Activated naive CD4-positive, alpha-beta T cell treated with anti-CD3 and anti-CD28 coated beads for 36 hours (primary cell): ENCODE measurements at places on chromosomes 2 and 18.

DNA sequence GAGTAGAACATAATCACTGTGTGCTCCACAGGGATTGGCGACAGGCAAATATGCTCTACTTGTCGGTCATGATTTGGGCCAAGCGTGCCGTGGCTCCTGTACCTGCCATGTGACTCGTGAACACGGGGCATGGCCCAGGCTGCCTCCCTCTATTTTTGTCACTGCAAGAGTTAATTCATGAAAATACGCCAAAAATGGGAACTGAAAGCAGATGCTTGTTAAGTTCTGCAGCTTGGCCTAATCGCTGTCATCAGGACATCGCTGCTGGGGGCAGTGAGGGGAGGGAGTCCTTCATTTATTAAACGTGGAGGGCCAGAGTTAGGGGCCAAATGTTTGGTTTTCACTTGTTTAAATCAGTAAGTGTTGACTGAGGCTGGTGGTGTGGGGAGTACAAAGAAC is 177.8 kb downstream of the BCL2 start:
- DNase-seq = no peak

DNA sequence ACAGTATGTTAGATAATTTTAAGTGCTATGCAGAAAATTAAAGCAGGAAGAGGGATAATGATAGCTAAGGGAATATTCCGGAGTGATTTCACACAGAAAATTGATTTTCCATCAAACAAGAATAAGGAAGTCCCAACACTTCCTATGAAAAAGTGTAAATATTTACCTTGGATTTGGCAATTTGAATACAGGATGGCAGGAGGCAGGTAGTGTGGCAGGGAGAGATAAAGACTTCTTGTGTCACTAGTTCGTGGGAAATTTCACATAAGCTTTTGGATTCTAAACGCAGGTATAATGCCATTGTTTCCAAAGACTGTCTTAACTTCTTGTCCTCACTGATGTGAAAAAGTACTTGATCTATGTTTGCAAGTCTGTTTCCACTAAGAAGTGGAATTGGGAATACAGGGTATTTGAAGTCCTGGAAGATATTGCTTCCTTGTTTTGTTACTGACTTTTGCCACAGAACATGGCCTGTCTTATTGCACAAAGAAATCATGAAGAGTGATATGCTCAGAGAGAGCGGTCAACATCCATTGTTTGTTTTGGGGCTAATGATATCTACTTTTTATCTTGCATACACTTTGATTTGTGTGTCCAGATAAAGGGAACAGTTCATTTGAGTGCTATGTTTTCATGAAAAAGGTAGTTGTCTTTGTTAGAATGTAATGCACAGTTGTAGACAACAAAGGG is 1216.1 kb upstream of the FAM98A start:
- DNase-seq = no peak

DNA sequence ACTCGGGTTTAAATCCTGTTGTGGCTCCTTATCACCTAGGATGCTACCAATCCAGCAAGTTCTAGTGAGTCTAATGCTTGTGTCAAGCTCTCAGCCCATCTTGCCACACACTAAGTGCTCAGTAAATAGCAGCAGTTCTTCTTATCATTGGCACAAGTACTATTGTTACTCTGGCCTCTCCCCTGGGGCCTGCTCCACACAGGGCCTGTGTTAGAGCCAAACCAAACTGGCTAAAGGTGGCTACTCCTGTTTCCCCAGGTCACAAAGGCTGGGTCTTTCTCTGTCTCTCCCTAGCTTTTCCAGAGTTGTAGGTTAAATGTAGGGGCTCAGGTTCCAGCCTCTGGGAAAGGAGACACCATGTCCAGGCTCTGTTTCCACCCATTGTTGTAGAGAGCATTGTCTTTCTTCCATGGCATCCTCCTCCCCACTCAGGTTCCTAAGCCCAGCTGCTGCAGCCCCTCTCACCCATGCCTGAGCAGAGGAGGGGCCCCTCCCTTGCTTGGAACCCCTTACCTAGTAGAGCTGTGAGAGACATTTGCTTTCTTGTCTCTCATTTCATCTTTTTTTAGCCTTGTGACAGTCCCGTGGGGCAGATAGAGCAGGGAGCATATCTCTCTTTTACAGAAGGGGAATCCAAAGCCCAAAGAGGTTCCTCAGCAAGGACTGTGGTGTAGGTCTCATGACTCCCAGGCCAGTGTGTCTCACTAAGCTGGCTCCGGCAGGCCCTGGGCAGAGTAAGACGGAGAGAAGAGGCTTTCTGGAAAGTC is 56.4 kb upstream of the OTOF start:
- no peak for DNase-seq

DNA sequence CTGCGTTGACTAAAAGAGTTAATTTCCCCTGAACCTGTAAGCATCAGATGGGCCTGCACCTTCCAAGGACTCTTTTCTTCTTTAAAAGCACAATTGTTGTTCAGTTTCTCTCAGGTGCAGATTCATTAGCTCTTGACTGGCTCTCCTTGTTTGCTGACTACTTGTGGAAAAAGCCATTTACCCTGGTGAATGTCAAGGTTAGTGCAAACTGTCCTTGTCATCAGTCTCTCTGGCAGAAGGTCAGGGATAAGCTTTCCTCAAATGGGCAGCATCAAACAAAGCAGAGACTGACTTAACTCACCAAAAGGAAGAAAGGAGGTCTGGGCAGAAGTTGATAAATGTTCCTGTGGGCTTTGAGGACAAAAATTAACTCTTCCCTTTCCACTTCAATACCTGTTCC is 922.7 kb downstream of the BCL11A start:
- DNase-seq = no peak

DNA sequence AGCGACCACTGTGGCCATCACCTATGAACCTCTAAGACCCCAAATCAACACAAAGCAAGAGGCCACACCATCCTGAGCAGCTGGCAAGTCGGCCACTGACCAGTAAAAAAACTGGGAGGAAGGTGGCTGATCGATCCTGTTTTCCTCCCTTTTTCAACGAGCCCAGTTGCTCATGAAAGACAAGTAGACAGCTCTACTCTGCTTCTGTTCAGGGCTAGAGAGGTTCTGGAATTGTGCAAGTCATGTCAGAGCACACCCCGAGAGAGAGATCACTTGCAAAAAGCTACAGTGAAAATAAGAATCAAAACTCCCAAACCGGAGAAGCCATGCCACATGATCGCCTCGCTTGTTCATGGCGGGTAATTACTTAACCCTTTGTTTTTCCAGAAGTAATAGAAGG is 34.6 kb downstream of the ZNF516 start:
- no peak for DNase-seq

- no peak for DNase-seq
These were observed 612.1 kb downstream of the KCNJ3 start for GRCh38 chr2:155310589-155310988.

DNA sequence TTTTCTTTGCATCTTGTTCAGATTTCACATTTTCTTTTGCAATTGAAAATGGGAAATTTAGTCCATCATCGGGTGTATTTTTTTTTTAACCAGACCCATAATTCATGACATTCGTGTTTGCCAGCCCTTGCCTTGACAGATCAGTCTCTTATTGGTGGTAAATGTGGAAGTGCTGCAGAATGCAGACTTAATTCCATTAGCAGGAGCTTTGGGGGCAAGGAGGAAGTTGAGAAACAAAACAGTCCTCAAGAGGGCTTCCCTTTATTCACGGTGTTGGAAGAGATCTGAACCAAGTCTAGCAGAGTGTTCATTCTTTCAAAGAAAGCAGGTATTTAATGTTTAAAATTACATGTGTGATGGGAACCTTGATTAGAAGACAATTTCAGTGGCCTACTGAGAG is 16.6 kb upstream of the RPE start:
- DNase-seq = no peak

DNA sequence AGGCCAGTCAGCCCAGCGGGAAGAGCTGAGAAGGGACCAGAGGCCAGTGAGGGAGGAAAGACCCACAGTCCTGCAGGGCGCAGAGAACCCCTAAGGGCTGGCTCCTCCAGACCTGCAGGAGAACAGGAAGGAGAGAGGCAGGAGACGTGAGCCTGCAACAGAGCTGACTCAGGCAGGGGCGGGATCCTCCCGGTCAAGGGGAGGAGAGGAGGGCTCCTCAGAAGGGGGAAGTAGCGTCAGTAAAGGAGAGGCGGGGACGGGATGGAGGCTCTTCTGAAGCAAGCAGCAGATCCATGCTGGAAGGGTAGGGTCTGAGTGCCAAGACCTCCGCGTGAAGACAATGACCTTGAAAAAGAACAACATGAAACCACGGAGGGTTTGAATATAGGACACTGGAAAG is 50.8 kb downstream of the TRABD2A start:
- peak; percentile 43 for DNase-seq

DNA sequence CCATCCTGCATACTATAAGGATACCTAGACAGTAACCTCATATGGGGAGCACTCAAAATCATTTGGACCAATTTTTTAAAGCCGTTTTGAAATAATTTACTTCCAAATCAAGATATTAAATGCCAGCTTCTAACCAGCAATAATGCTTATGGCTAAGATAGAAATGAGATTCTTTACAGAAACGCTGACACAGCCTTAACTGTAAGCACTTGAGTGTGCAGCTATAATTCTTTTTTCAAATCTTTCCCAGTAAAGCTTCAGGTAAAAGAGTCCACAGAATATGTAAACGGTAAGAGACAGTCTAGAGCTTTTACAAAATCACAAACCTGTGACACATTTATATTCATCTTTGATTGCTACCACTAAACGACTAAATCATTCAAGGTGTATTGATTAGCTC is 4.5 kb downstream of the NXPH2 start:
- DNase-seq = no peak

DNA sequence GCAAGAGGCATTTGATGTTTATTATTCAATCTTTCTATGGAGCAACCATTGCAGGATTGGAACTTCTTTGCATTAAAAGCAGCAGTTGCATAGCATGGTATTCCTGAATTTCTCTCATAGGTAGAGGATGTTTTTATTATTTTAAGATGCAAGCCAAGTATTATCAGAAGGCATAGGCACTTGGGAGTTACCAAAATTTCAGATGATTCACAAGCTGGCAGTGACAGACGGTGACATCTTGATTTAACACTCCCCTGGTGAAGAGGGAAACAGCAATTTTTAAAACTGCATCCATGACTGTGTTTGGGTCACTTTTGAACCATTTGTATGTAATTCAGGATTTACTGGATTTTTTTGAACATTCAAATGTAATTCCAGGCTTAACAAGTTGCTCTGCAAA is 654.3 kb downstream of the SLC4A3 start:
- DNase-seq = no peak

DNA sequence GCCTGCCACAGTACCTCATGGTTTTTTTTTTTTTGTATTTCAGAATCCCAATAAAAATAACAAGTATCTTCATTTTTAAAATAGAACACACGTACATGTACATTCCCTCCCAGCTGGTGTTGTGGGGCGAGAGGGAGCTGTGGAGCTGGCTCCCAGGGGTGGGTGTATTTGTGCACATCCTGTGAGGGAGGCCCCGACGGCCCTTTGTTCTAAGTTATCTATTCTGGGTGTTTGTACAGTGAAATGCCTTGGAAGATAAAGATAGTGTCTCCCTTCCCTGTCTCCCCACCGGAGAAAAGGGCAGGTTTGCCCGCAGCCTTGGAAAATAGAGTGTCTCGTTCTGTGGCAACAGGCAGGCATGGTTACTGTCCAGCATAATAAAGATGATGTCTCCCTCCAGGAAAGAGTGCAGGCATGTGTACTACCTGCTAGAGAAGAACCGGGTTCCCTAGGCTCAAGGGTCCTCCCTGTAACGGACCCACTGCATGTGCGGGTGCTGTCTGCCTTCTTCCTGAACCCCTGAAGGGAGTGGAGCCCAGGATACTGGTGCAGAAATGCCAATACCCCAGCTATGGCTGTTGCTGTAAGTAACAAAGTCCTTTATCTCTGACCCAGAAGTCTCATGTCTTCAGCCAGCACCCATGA is 12.1 kb upstream of the ALLC start:
- no peak for DNase-seq

GRCh38 chr2:158467248-158467647 is 10.5 kb downstream of the PKP4 start:
- DNase-seq = no peak

GRCh38 chr2:120490091-120490798 is 144.3 kb downstream of the INHBB start:
- DNase-seq = no peak

- DNase-seq = no peak
These were observed 21.6 kb upstream of the RAB6C start for GRCh38 chr2:129957891-129958290.

- no peak for DNase-seq
These were observed 105.6 kb downstream of the MYO1B start for GRCh38 chr2:191350826-191351225.

- DNase-seq = no peak
These were observed 77.3 kb downstream of the LONRF2 start for GRCh38 chr2:100244881-100245605.

DNA sequence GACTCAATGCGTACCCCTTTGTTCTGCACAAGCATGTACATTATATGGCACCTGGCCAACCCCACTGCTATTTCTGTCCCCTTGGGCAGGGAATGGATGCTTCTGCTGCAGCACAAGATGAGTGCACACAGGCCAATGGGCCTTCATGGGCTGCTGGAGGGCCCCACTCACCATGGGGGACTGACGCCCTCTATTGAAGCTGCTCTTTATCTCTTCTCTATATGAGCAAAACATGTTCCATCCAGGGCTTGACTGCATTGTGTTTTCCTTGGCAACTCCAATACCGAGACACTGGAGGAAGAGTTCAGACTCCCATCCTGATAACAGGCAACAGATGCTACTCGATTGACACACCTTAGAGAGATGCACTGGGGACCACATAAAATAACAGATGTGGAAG is 251.6 kb upstream of the NCKAP5 start:
- DNase-seq = no peak

- no peak for DNase-seq
These were observed 601.2 kb downstream of the ADCYAP1 start for GRCh38 chr18:1505856-1506255.

DNA sequence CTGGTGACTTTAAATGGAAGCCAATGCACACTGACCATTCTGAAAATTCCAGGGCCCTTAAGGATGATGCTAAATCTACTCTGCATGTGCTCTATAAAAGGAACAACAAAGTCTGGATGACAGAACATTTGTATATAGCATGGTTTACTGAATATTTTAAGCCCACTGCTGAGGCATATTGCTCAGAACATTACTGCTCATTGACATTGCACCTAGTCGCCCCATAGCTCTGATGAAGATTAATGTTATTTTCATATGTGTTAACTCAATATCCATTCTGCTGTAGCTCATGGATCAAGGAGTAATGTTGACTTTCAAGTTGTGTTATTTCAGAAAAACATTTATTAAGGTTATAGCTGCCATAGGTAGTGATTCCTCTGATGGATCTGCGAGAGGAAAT is 827.5 kb upstream of the CHAC2 start:
- DNase-seq = no peak

- no peak for DNase-seq
These were observed 67.0 kb downstream of the MAP4K3 start for GRCh38 chr2:39370101-39370500.
